ENCODE measurements at places on chromosomes 11 and 22.

- no peak for DNase-seq
Measured at GRCh38 chr11:111879637-111879960, 258 bp downstream of the CFAP68 start.

DNA sequence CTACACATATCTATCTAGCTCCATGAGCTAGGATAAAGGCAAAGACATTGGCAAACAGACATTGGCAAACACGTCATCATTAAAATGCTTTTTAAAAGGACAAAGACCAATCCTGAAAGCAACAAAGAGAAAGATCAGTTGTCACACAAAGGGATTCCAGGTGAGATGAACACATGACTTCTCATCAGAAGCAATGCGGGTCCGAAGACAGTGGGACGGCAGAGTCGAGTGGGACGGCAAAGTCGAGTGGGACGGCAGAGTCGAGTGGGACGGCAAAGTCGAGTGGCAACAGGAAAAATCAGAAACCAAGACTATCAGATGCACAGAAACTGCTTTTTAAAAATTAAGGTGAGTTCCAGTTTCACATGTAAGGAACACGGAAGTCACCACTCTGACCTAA, 609.5 kb downstream of the BRD1 start:
- DNase-seq = no peak

- DNase-seq = no peak
Measured at GRCh38 chr11:11706028-11706427, 84.2 kb upstream of the GALNT18 start.

- no peak for DNase-seq
Measured at GRCh38 chr22:40855979-40856512, 393 bp downstream of the ST13 start.

GRCh38 chr22:34015642-34016041, 95.4 kb upstream of the LARGE1 start:
- no peak for DNase-seq

DNA sequence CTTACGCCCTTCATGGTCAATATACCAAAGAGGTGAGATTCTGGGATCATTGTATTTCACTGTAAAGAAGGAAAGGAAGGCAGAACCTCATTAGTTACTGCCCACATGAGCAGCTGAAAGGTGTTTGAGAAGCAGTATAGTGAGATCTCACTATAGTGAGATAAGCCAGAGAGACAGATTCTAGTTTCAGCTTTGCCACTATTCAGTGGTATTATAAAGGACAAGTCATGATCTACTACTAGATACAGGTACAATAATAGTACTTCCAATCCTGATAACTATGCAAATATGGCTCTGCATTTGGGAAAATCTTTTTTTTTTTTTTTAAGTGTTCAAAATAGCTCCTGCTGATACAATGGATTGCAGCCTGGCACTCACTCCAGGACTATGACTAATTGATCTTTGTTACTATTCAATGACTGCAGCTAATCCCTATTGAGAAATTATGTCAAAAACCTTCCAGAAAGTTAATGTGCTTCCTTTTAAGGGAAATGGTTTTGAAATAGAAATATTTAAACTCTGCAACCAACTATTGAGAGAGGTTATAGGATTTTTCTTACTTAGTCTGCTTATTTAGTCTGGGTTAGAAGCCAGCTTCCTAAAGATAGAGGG, 8.3 kb upstream of the DLAT start:
- DNase-seq = no peak

DNA sequence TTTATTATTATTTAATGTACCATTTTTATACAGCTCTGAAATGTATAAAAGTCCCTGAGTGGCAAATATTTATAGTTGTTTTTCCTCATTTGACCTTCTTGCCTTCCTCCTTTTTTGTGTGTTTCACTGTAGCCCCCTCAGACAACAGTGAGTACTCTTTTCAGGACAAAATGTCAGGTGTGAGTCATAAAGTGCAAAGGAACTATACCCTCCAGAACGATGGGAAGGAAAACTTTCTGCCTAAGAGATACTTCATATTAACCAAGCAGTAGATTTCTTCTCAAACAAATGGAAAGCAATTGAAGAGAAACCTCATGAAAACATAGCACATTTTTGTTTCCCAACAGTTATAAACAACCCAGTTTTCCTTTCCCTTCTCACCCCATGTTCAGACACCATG, 16.1 kb upstream of the MS4A7 start:
- no peak for DNase-seq

DNA sequence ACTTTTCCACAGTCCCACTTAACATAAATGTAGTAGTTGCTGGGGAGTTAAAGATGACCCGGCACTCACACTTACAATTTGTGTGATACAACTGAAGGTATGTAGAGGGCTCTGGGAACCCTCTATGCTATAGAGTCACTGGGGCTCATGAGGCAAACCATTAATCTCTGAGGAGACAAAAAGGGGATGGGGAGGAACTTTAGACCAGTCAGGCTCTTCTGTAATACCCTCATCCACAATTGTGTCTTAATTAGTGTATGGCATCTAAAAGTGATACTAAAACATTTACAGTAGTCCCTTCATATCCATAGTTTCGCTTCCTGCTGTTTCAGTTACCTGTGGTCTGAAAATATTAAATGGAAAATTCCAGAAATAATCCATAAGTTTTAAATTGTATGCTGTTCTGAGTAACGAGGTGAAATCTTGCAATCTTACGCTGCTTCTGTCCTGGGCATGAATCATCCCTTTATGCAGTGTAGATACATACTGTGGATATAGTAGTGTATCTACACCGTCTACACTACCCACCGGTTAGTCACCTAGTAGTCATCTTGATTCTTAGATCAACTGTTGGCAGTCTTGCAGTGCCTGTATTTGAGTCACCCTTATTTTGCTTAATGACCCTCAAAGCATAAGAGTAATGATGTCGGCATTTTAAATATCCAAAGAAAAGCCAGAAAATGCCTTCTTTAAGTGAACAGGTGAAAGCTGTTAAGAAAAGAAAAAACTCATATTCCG, 12.2 kb downstream of the CBL start:
- DNase-seq = no peak

DNA sequence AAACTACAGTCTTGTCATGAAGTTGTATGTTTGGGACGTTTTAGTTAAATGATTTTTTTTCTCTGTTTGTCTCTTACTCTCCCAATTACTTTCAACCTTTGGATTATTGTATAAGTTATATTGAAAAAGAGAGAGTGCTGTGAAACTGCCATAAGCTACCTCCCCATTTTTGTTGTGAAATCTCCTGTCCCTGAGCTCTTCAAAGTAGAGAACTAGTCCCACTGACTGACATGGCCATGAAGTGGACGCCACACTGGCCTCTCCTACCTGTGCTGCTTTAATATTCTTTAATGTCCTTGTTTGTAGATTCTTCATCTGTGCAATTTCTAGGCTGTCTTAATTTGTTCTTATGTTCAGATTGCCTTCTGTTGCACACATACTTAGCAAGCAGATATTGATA, 56.3 kb downstream of the PPFIA1 start:
- no peak for DNase-seq

- DNase-seq = no peak
Measured at GRCh38 chr22:40595497-40596234, 40.9 kb downstream of the MRTFA start.

GRCh38 chr11:131373756-131374155, 3.3 kb downstream of the NTM start:
- no peak for DNase-seq

GRCh38 chr22:23913306-23913660, 19.1 kb downstream of the MIF start:
- no peak for DNase-seq

DNA sequence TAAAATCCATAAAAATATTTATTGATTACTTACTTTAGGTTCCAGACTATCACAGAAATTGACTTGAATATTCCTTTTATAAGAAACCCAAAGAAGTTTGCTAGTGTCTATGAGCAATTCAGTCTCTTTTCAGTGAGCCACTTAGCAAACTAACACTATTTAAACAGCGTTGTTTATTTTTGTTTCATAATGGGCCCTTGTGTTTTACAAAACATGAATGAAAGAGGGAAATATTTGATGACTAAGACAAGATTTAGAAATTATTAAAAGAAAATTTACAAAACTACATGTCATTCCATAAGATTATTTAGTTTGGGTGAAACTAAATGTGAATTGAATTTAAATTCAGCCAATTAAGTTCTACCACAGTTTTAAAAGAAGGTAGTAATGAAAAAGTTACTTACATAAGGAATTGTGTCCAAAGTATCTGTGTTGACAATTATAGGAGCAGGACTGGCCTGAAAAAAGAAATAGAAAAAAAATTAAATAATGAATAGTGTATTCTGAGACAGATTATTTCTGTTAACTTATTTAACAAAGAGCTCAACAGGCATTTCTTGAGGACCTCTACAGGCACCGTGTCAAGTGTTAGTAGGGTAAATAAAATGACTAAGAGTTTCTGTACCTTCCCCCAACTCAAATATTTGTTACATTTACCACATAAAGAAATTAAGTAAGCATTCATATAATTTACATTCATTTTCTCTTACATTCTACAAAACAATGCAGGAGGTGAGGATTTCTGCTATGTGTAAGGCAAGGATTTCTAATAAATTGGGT, 964.9 kb upstream of the CCDC90B start:
- no peak for DNase-seq

DNA sequence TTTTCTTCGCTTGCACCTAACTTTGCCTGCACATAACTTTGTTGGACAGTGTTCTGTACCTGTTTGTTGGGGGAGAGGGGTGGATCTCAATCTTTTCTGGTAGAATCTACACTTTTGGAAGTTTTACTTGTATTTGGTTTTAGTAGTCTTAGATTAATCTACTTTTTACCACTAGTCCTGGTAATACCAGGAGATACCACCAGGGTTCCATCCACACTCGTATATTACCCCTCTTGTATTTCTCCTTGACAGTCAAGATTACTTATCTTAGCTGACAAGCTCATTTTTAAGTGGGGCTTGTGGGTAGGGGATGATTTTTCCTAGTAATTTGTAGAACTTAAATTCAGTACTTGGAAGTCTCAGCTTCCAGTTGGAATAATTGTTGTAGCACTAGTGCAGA, 37.3 kb upstream of the TECTA start:
- DNase-seq = no peak

Measured in stimulated activated CD4-positive, alpha-beta T cell treated with anti-CD3 and anti-CD28 coated beads, Interleukin-4, amount 100 ng/mL, for 1 hour (primary cell).